ENCODE measurements at places on chromosomes 2 and 18.
A peak's percentile ranks its signal among the peaks of the same experiment; 100 is the strongest.

- no peak for DNase-seq
These were observed 312.6 kb upstream of the VRK2 start for GRCh38 chr2:57733956-57734355.

DNA sequence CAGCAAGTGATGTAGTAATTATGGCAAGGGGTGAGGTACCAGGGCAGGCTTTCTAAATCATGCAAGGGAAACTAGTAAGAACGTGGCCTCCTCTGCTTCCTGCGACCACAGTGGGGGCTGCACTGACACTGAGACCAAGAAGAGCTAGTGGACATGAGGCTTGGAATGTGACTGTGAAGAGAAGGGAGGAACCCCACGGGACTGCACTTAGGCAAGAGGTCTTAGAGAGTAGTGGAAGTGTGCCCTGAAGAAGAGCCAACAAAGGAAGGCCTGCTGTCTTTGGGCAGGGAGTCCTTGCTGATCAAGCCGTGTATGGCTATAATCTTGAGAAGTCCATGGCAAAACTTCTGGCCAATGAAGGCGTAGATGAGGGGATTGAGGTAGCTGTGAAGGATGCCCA, 8.9 kb upstream of the RUFY4 start:
- DNase-seq, result no peak

GRCh38 chr2:74715880-74716279, 61.8 kb downstream of the SEMA4F start:
- DNase-seq, result no peak

GRCh38 chr2:9970200-9971044, 18.9 kb downstream of the GRHL1 start:
- DNase-seq, result no peak

- DNase-seq, result no peak
These were observed 79.8 kb upstream of the CCDC141 start for GRCh38 chr2:179129574-179130238.

- DNase-seq, result no peak
These were observed 334.2 kb upstream of the LRRTM1 start for GRCh38 chr2:80638783-80639182.

GRCh38 chr2:239292959-239293774, 107.7 kb downstream of the HDAC4 start:
- no peak for DNase-seq

GRCh38 chr2:173545364-173545763, 190.7 kb downstream of the CDCA7 start:
- DNase-seq, result no peak

GRCh38 chr2:31371691-31372090, 42.9 kb downstream of the XDH start:
- no peak for DNase-seq

DNA sequence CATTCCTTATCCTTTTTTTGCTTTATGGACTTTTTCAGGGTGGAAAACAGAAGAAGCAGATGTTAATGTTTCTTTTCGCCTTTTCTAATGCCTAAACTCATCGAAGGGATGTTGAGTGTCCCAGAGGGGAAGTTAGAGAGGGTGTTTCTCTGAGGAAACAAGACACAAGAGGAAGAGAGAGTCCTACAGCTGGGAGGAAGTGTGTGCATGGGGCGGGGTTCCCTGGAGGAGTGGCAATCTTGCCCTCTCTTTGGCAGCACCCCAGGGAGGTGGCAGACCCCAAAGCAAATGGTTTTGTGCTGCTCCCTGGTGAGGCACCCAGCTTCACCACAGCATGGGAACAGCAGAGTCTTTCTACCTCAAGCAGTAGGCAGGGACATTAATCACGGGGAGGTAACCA, 377.6 kb downstream of the RND3 start:
- no peak for DNase-seq

DNA sequence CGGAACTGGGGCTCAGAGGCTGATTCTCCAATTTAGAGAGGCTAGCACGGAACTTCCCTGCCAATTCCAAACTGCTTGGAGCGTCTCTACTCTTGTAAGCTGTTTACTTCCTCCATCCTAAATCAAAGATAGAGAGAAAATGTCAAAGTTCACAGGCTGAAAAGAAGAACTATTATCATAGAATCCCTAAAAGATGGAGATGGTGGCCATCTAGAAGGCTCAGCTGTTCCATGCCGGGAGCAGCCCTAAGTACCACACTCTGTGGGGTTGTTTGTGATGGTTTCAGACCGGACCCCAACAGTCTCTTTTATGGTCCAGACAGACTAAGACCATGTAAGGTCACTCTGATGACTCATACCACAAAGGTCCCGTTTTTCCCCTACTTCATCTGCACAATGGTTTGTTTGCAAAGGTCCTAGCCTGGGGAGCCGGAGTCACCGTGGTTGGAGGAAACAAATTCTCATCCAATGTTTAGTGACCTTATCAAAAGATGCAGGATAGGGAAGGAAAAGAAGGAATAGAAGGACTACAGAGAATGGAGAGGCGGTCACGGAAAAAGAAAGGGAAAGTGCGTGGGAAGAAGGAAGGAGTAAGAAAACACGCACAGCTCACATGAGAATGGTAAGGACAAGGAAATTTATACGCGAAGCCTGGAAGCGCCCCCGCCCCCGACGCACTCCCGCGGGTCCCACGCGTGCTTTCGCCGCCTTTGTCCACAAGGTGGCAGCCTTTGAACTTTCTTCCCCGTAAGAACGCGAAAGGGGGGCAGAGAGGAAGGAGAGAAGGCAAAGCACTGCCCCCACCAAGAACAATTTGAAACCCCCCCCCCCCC, 453 bp upstream of the ANTXR1 start:
- no peak for DNase-seq

- DNase-seq, result no peak
These were observed 18.9 kb downstream of the SLC8A1 start for GRCh38 chr2:40432921-40433483.

GRCh38 chr2:237345891-237346640, 67.9 kb downstream of the COL6A3 start:
- DNase-seq, result no peak

GRCh38 chr18:27746241-27746640, 430.7 kb downstream of the CDH2 start:
- DNase-seq, result no peak

- DNase-seq, result no peak
These were observed at the start of gene KLHL30 for GRCh38 chr2:238138331-238139195. TSS of gene KLHL30 (plus strand) at chr2:238138668. CDS start at chr2:238140755, 2,087 bp downstream.

DNA sequence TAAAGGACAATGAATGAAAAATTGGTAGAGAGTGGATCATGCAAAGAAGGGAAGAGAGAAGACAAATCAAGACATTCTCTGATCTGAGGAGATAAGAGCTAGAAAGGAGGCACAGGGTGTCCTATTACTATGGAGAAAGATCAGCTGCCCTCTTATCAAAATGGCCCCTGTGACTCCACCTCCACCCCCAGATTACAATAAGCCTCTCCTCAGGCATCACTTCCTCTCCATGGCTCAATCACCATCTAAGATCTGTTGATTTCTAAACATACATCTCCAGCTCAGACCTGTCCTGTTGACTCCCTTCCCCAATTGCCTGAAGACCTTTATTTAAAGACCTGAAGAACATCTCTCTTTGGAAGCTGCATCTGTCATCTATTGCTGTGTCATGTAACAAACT, 43.2 kb downstream of the SP100 start:
- no peak for DNase-seq

GRCh38 chr2:100982431-100982861, 19.6 kb upstream of the RPL31 start:
- DNase-seq, result no peak

GRCh38 chr2:124542932-124543640, 518.0 kb downstream of the CNTNAP5 start:
- no peak for DNase-seq

DNA sequence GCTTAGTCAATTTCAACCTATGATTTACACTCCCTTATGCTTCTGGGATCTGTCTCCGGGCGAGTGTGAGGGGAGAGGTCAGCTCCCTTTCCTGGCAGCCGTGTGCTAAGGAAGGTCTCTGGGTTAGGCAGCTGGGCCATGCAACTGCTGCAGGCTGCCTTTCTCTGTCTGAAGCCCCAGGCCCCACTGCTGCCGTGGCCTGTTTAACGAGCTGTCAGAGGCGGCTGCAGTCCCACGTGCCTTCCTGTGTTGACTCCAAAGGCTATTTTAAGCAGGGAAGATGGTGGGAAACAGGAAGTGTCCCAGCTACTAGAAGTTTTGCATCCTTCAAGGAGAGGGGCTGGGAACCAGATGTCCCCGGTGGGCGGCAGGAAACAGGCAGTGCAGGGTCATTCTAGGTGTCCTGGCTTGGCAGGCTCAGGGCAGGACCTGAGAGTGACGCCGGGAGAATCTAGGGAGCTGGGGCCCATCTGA, 186.4 kb downstream of the TNS1 start:
- DNase-seq, result no peak

- DNase-seq, result no peak
These were observed 68.8 kb downstream of the TSHZ1 start for GRCh38 chr18:75279381-75279780.

GRCh38 chr2:48248251-48248933, 281.6 kb upstream of the STON1 start:
- DNase-seq, result peak; percentile 64

- DNase-seq, result no peak
These were observed 150.7 kb upstream of the SPRED2 start for GRCh38 chr2:65583061-65583460.

GRCh38 chr2:173355132-173355865, 627 bp downstream of the CDCA7 start:
- DNase-seq, result no peak

DNA sequence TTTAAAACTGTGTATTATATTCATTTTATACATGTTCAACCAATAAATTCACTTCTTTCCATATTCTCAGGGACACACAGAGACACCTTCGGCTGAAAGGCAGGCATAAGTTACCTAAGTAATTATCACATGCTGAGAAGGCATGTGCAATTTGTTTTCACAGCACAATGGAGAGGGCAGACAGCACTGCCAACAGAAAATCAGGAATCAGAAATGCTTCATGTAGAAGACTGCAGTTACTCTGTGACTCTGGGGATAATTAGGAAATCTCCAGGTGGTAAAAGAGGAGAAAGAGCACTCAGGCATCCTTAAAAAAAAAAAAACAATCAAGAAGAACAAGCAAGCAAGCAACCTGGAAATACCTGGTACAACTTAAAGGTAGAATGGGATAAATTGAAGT, 49.3 kb downstream of the DSEL start:
- no peak for DNase-seq

DNA sequence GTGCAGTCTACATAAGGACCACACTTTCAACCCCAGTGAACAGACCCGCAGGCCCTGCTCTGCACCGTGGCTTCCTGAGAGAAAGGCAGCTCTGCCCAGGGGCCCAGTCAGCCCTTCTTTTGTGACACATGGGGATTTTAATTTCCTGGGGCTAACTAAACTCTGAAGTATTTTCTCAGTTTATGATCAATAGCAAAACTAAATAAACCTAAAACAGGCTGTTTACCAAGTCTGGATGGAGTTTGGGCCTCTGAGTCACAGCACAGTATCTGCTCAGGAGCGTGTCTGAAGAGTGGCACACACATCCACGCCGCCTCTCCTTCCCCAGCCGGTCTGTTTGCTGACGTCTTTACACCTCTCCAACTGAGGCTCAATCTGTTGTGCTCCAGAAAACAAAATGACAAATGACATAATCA, 72.3 kb downstream of the LDLRAD4 start:
- no peak for DNase-seq

DNA sequence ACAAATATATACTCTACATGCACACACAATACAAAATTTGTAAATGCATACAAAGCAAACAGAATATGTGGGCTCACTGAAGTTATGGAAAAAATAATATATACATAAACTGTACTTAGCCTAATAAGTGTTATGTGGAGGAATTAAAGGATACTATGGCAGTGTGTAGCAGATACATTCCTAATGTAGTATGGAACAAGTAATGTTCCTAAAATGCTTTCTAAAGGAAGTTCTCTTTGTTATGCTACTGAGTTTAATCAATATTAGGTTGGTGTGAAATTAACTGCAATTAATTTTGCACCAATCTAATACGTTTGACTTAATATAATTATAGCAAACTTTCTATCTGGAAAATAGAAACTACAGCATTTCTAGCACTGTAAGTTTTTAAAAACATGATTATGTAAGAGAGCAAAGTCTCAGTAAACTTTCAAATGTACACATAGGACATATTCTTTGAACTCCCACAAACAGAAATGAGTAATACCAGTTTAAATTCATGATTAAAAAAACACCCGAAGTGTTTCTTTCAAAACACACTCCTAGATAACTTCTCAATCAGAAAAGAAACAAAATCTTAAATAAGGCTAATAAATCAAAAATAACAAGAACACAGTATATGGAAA, 331.3 kb downstream of the LRRTM4 start:
- no peak for DNase-seq

- DNase-seq, result no peak
These were observed 299.8 kb downstream of the TCF4 start for GRCh38 chr18:55287935-55288868.

DNA sequence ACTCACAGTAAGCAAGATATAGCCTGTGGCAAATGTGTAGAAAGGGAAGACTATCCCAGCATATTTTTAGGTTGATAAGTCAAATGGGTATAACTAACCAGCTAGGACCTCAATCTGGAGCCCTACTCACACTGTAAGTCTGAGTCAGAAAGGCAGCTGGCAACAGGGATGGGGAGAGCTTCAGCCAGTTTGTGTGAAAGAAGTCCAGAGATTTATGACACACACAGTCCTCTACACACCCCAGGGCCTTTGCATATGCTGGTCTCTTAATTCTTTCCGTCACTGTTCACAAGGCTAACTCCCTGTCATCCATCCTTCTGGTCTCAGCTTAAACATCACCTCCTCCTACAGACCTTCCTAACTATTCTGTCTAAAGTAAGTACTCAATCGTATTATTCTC, 5.9 kb upstream of the TCF4 start:
- DNase-seq, result no peak

GRCh38 chr2:30157616-30158015, 10.8 kb downstream of the YPEL5 start:
- no peak for DNase-seq

DNA sequence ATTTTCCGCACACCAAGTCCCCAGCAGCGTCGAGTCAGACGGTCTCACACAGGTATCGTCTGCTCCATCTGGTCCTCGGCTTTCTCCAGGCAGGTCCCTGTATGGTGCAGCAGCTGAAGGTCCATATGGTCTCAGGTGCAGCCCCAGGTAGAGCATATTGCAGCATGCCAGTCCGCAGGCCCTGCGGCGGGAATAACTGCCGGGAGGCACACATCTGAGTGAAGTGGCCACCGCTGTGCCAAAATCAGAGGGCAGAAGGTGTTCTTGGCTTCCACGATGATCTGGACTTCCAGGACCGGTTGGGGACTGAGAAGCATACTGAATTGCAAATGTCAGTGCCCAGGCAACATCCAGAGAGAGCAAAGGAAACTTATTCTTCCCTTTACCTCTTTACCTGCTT, 320.3 kb downstream of the RNF144A start:
- no peak for DNase-seq

- DNase-seq, result no peak
These were observed 527 bp downstream of the IGFBP5 start for GRCh38 chr2:216694826-216695217.

DNA sequence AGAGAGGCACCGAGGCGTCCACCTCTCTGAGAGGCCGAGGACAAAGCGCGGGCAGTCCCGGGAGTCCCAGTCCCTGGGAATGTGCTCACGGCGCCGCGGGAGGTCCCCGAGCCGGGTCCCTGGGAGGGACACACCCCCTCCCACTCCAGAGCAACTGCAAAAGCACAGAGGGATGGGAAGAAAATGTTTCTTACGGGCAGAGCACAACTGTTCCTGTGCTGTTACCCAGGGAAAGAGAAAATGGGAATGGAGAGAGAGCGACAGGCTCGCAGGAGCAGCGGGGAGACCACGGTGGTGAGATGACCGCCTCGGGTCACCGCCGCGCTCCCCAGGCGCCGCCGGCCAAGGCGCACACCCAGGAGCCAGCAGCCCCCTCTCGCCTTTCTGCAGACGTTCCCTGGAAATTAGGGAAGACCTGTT, 1.2 kb upstream of the BCL11A start:
- DNase-seq, result no peak

GRCh38 chr2:149399934-149400615, 69.7 kb downstream of the LYPD6 start:
- DNase-seq, result no peak

Measured in fibroblast of skin of left biceps (primary cell).